ENCODE measurements at places on chromosomes 6 and 20. TPM values are rescaled to one million over a fixed set of nuclear protein-coding genes. Genes with fewer than 3 reads are reported as not detected.

DNA sequence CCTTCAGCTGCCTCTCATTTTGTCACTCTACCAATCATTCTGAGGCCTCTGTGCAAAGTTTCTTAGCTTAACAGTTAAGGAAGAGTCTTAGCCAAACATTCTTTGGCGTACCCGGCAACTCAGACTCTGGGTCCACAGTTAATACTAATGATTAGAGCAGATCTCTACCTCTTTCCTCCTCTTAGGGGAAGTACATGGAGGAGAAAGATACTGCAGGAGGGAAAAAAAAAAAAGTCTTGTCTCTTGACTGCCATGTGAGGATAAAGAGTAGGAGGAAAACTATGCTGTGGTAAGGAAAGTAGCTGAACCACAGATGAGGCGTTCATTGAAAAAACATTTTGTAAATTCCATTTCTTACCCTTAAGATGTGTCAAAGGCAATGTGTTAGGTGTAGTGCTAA is 44.0 kb upstream of the MARCKS start:
- no peaks in the 10 kb centered on the region for H3K4me1 ChIP-seq
- no peak overlapping the region for H3K4me3 ChIP-seq
- no peaks in the 10 kb centered on the region for H3K27me3 ChIP-seq
- H3K36me3 ChIP-seq = no peaks in the 10 kb centered on the region

DNA sequence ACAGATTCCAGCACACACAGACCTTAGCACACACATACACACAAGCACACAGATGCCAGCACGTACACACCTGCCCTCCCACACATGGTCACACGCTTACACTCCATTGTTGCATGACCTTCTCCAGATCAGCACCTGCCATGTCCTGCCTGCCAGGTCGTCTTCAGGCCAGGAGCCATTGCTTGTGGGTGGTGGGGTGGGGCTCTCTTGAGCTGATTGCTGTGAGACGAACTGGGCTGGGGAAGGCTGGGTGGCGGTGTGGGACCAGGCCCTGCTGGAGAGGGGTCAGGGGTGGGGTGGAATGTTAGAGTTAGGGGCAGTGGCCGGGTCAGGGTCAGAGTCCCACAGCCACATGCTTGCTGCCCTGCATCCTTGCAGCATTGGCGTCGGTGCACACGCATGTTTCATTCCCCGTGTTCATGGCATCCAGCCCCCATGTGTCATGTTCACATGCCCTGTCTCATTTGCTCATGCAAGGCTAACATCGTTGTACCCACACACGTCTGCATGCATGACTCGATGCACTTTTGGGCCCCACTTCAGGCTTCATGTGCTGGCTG is 6.5 kb upstream of the NPBWR2 start:
- H3K27me3 ChIP-seq = no peaks in the 10 kb centered on the region
- no peak overlapping the region for H3K27ac ChIP-seq
- H3K4me1 ChIP-seq = no peaks in the 10 kb centered on the region
- H3K36me3 ChIP-seq = no peaks in the 10 kb centered on the region

DNA sequence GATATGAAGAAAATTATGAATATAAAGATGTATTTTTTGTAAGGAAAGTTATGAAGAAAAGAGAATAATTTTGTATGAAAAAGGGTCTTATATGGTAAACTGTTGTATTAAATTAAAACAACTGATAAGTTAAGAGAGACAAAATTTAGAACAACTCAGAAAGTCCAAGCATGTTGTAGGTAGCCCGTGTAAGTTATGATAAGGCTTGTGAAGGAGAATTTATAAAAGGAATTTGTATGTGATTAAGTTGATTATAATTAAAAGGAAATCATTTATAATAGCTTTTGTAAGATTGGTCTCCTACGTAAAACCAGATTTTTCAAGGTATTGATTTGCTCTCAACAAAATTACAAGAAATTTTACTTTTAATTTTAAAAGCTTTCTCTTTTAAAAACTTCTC is 1579.3 kb downstream of the HACE1 start:
- DNase-seq = no peak
- H3K4me1 ChIP-seq = no peaks in the 10 kb centered on the region
- H3K4me3 ChIP-seq = no peak overlapping the region
- H3K36me3 ChIP-seq = no peaks in the 10 kb centered on the region
- H3K27me3 ChIP-seq = no peaks in the 10 kb centered on the region

GRCh38 chr6:158595223-158595622 is 35.3 kb downstream of the TMEM181 start:
- H3K4me3 ChIP-seq = no peak overlapping the region
- no peaks in the 10 kb centered on the region for H3K4me1 ChIP-seq
- no peaks in the 10 kb centered on the region for H3K27me3 ChIP-seq
- no peak overlapping the region for H3K27ac ChIP-seq
- H3K36me3 ChIP-seq = peaks cover 16% of the 10 kb centered on the region

DNA sequence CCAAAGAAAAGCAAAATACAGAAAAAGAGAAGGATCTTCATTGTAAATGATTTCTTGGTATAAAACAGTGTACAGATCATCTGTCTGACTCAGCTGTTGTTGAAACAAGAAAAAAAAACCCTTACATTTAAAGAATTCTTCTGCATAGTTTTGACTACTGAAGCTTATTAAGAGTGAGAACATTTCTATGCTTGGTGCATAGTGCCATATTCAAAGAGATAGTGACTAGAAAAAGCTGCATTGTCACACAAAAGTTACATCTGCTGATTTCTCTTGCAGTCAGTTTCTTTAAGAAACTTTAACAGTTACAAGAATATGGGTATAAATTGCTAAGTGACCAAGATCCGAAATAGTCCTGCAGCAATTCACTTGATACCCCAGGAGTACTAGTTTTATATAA is at the start of gene DEFB112:
DEFB112 (minus strand) TSS at position 101 of the 400 bp plus-strand sequence; CDS start at position 41, 60 bp downstream.
- H3K27ac ChIP-seq = no peak within 1 kb of the TSS
- H3K4me3 ChIP-seq = no peak within 1 kb of the TSS
- no peaks in the 10 kb centered on the region for H3K4me1 ChIP-seq
- H3K36me3 ChIP-seq = no peaks in the 10 kb centered on the region

GRCh38 chr20:16528078-16528477 is 45.2 kb downstream of the KIF16B start:
- peaks cover 28% of the 10 kb centered on the region for H3K4me1 ChIP-seq
- no peaks in the 10 kb centered on the region for H3K27me3 ChIP-seq
- H3K27ac ChIP-seq = no peak overlapping the region
- DNase-seq = no peak
- H3K4me3 ChIP-seq = no peak overlapping the region

DNA sequence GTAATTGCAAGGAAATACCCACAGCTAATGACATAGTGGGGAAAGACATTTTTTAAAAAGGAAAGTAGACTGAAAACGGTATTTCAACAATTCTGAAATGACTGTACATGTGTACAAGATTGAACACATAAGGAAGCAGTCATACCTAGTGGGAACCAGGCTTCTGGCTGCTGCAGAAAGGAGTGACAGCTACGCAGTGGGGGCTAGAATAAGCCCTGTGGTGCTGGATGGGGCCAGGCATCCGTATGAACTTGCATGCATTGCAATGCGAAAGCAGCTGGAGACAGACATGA is 54.9 kb upstream of the GPR31 start:
- H3K4me1 ChIP-seq = no peaks in the 10 kb centered on the region
- no peaks in the 10 kb centered on the region for H3K36me3 ChIP-seq
- H3K27ac ChIP-seq = no peak overlapping the region
- H3K27me3 ChIP-seq = no peaks in the 10 kb centered on the region

DNA sequence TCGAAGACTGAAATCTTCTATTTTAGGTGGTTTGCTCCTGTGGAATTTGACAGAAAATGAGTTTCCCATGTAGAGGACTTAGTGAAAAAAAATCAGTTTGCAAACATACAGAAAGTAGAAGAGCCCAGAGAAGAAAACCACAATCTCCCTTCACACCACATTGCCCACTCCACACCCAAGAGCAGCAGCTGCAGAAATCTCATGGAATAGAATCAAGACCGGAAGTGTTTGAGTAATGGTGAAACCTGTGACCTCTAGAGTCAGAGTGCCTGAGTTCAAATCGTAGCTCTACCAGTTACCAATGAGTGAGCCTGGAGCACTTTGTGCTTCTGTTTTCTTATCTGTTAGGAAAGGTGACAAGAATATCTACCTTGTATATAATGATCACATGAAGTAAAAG is 4.6 kb downstream of the SIRPG start:
- no peak overlapping the region for H3K27ac ChIP-seq
- DNase-seq = no peak
- H3K4me1 ChIP-seq = no peaks in the 10 kb centered on the region
- no peak overlapping the region for H3K4me3 ChIP-seq
- no peaks in the 10 kb centered on the region for H3K27me3 ChIP-seq
- H3K36me3 ChIP-seq = no peaks in the 10 kb centered on the region

Gene PLCB4
- total RNA-seq = 5.9 TPM

Gene MAK
- 0.50 TPM for total RNA-seq

Gene CRISP2
- total RNA-seq = 0.50 TPM

Gene LHFPL5
- total RNA-seq = not detected

Gene ACTL10
- total RNA-seq = 1.9 TPM

Gene OPN5
- total RNA-seq = not detected

Gene SAPCD1
- total RNA-seq = 3.9 TPM

Measured in GM23338 (cell line).